ENCODE measurements at places on chromosomes 2 and 18.

DNA sequence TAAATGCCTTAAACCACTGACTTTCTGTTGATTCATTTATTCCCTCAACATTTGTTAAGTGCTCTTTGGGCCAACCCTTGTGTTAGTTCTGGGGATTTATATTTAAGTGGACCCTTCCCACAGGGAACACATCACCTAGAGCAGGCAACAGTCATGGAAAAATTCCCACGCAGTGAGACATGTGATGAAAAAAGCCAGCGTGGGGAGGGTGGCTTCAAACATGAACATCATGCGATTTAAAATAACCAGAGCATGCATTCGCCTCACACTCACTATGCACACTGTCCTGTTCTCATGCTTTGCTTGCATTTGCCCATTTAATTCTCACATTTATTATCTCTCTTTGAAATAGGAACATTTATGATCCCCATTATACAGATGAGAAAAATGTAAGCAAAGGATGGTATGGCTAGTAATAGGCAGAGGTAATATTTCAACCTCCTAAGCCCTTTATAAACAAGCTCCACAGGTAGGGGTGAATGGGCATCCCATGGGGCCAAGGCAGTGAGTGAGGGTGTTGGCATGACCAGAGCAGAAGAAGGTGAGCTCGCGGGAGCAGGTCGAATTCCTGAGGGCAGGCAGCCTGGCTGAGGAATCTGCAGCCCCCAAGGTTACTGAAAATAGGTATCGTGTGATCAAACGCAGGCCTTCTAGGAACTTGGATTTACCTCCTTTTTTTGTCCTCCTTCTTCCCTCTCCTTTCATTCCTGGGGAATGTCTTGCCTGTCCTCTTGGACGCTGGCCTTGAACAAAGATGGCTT lies 297.8 kb downstream of the MYCN start:
- H3K4me1 ChIP-seq: no peaks in the 10 kb centered on the region
- no peak for DNase-seq
- no peaks in the 10 kb centered on the region for H3K27me3 ChIP-seq
- H3K36me3 ChIP-seq: no peaks in the 10 kb centered on the region
- no peak overlapping the region for H3K27ac ChIP-seq

DNA sequence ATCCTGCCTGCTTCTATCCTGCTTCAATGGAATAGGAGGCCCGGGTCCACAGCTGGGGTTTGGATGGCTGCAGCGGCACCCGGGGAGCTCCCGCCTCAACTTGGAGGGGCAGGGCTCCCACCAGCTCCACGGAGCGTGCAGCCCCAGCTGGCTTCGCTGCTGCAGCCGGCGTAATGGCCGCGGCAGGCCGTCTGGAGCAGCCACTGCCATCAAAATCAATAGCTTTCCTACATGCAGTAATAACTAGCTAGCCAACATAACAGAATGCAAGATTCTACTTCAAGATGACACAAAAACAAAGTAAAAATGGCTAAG lies 154.2 kb upstream of the RMP24 start:
- H3K36me3 ChIP-seq: no peaks in the 10 kb centered on the region
- H3K27me3 ChIP-seq: no peaks in the 10 kb centered on the region
- no peak for DNase-seq
- H3K4me3 ChIP-seq: no peak overlapping the region

- DNase-seq: no peak
- H3K27ac ChIP-seq: no peak overlapping the region
- H3K4me3 ChIP-seq: no peak overlapping the region
- H3K4me1 ChIP-seq: peaks cover 3% of the 10 kb centered on the region
- H3K36me3 ChIP-seq: no peaks in the 10 kb centered on the region
Observed at GRCh38 chr2:10022966-10023662, 20.2 kb upstream of the KLF11 start.

- H3K36me3 ChIP-seq: no peaks in the 10 kb centered on the region
- no peaks in the 10 kb centered on the region for H3K27me3 ChIP-seq
Observed at GRCh38 chr18:49878015-49878414, 64.7 kb upstream of the ACAA2 start.

GRCh38 chr2:150303281-150303680 lies 184.2 kb downstream of the RND3 start:
- H3K36me3 ChIP-seq: no peaks in the 10 kb centered on the region
- no peaks in the 10 kb centered on the region for H3K27me3 ChIP-seq
- DNase-seq: no peak
- no peak overlapping the region for H3K27ac ChIP-seq
- no peak overlapping the region for H3K4me3 ChIP-seq
- H3K4me1 ChIP-seq: no peaks in the 10 kb centered on the region

GRCh38 chr2:117820444-117820843 lies 6.0 kb downstream of the DDX18 start:
- no peak overlapping the region for H3K27ac ChIP-seq
- H3K27me3 ChIP-seq: no peaks in the 10 kb centered on the region
- no peak for DNase-seq
- H3K4me3 ChIP-seq: no peak overlapping the region
- H3K36me3 ChIP-seq: peaks cover 75% of the 10 kb centered on the region

DNA sequence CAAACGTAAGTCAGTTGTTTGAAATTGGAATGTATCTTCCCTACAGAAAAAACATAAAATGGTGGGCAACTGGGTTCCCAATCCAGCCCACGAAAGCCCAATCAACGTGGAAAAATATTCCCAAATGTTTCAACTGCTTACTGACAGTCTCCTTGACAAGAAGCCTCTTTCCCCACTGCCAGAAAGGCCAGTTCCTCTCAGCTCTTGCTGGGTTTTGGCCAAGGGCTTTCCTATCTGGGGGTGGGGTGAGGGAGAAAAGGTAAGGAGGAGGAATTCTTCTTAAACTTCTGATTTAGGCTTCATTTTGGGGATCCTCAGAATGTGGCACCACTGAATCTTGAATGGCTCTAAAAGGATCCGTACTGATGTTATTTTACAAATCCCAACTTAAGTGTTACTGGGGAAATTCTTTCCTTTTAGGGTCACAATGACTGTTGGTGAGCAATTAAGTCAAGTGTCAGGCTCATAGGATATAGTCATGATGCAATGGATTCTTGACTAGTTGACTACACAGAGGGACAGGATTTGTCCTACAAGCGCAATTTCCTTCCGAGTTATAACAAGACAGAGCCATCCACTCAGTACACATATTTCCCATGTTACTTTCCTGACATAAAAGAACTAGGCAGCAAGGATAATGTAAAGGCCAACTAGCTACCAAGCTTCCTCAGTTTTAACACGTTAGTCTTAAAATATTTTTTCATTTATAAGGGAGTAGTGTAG lies 73.6 kb downstream of the SPRED2 start:
- H3K4me1 ChIP-seq: peaks cover 38% of the 10 kb centered on the region
- H3K36me3 ChIP-seq: no peaks in the 10 kb centered on the region
- DNase-seq: no peak
- no peaks in the 10 kb centered on the region for H3K27me3 ChIP-seq
- H3K4me3 ChIP-seq: no peak overlapping the region

DNA sequence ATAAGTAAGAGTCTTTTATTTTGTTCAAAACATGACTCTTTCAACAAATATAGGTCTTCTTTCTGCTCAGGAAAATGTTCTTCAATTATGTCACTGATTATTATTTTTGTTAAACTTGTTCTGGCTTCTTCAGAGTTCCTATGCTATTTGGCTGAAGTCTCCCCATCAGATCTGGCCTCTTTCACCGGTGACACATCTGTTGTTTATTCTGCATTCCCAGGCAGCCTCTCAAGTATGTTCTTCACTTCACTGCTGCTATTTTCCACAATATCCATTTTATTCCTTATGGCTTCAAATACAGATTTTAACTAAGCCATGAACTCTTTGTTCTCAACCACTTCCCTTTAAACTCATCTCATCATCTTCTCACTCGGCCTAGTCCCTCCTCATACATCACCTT lies 45.7 kb downstream of the HDAC4 start:
- H3K36me3 ChIP-seq: peaks cover 11% of the 10 kb centered on the region
- H3K27ac ChIP-seq: peak overlapping the region; percentile 27
- DNase-seq: no peak
- H3K4me1 ChIP-seq: no peaks in the 10 kb centered on the region
- no peaks in the 10 kb centered on the region for H3K27me3 ChIP-seq

DNA sequence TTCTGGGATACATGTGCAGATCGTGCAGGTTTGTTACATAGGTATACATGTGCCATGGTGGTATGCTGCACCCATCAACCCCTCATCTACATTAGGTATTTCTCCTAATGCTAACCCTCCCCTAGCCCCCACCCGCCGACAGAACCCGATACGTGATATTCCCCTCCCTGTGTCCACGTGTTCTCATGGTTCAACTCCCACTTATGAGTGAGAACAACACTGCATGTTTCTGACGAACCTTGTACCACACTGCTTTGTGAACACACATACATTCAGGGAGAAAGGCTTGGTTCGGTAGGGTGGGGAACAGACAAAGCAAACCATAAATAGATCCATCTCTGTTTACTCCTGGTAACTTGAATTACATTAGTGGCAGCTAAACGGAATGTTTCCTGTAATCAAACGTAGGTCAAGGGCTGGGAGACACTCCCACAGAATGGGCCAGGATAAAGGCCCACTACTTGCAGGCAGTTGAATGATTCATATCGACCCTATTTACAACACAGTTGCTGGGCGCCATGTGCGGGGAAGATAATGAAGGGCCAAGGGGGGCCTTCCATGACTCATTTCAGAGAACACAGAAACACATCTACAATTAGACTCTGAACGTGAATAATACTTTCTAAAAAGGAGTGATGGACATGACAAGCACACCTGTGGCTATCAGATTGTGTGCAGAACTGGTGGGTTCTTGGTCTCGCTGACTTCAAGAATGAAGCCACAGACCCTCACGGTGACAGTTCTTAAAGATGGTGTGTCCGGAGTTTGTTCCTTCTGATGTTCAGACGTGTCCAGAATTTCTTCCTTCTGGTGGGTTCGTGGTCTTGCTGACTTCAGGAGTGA lies 56.8 kb upstream of the KIDINS220 start:
- H3K36me3 ChIP-seq: no peaks in the 10 kb centered on the region
- no peak for DNase-seq
- no peaks in the 10 kb centered on the region for H3K27me3 ChIP-seq
- no peak overlapping the region for H3K4me3 ChIP-seq
- H3K4me1 ChIP-seq: no peaks in the 10 kb centered on the region

DNA sequence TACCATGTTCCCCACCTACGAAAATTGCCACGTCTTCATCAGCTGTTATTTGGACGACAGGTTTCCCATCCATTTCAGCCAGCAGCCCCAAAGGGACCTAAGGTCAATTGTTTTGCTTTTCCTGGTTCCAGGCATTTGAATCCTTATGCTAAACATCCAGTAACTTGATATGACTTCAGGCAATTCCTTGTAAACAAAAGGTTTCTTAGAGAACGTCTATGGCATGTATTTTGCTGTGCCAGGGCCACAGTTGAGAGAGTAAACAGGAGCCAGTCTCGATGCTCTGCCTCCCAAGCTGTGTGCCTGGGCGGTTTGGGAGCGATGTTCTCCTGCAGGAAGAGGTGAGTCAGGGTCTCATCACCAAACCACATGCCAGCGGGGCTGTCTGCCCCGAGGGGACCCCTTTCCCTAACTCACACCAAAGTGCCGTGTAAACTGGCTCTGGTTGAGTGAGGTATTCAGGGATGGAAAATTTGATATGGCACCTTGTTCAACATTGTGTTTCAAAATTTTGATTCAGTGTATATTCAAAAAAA lies 12.9 kb upstream of the MC5R start:
- H3K4me3 ChIP-seq: no peak overlapping the region
- no peaks in the 10 kb centered on the region for H3K4me1 ChIP-seq
- H3K27me3 ChIP-seq: no peaks in the 10 kb centered on the region
- DNase-seq: no peak
- no peak overlapping the region for H3K27ac ChIP-seq

DNA sequence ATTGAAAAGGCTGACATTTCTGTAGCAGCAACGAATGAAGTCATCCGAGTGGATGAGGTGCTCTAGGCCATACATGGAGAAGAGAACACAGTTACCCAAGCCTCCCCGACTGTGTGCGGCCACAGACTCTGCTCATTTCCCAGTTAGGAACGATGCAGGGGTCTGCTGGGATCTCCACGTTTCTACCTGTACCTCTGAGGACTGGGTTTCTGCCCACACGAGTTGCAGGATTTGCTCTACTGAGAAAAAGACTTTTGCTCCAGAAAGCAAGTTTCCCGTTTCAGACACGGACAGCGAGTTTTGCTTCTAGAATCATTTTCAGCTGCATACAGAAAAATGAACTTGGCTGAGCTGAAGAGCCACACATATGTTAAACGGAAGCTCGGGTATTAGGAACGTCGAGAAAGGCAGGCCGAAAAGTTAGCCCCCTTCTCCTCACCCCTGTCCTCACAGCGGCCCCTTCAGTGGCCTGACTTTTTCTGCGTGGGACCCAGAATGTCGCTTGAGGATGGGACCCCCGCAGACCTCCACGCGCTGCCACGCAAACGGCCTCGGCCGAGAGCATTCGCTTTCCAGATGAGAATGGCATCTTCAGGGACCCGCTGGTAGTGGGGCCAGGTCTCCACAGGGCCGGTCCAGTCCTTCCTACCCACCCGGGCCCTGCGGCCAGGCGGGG lies 582 bp upstream of the RAB31 start:
- no peaks in the 10 kb centered on the region for H3K27me3 ChIP-seq
- H3K27ac ChIP-seq: peak overlapping the region; percentile 86
- no peaks in the 10 kb centered on the region for H3K36me3 ChIP-seq
- peak overlapping the region; percentile 77 for H3K4me3 ChIP-seq
- peak; percentile 56 for DNase-seq

GRCh38 chr2:96939415-96939814 lies 47.0 kb downstream of the FAM178B start:
- H3K27ac ChIP-seq: no peak overlapping the region
- no peaks in the 10 kb centered on the region for H3K36me3 ChIP-seq
- H3K4me3 ChIP-seq: no peak overlapping the region
- no peaks in the 10 kb centered on the region for H3K27me3 ChIP-seq
- DNase-seq: no peak
- no peaks in the 10 kb centered on the region for H3K4me1 ChIP-seq

GRCh38 chr2:234491897-234492296 lies 5.0 kb downstream of the ARL4C start:
- peaks cover 15% of the 10 kb centered on the region for H3K4me1 ChIP-seq
- H3K36me3 ChIP-seq: no peaks in the 10 kb centered on the region
- DNase-seq: no peak
- H3K4me3 ChIP-seq: no peak overlapping the region
- no peaks in the 10 kb centered on the region for H3K27me3 ChIP-seq
- H3K27ac ChIP-seq: no peak overlapping the region

GRCh38 chr18:49243391-49243790 lies 217.1 kb downstream of the DYM start:
- no peaks in the 10 kb centered on the region for H3K4me1 ChIP-seq
- no peak overlapping the region for H3K27ac ChIP-seq
- H3K27me3 ChIP-seq: no peaks in the 10 kb centered on the region
- no peak for DNase-seq
- H3K36me3 ChIP-seq: no peaks in the 10 kb centered on the region

GRCh38 chr18:58005885-58006523 lies 38.0 kb upstream of the NEDD4L start:
- H3K4me3 ChIP-seq: no peak overlapping the region
- no peak overlapping the region for H3K27ac ChIP-seq
- H3K36me3 ChIP-seq: no peaks in the 10 kb centered on the region
- H3K4me1 ChIP-seq: no peaks in the 10 kb centered on the region
- H3K27me3 ChIP-seq: no peaks in the 10 kb centered on the region

DNA sequence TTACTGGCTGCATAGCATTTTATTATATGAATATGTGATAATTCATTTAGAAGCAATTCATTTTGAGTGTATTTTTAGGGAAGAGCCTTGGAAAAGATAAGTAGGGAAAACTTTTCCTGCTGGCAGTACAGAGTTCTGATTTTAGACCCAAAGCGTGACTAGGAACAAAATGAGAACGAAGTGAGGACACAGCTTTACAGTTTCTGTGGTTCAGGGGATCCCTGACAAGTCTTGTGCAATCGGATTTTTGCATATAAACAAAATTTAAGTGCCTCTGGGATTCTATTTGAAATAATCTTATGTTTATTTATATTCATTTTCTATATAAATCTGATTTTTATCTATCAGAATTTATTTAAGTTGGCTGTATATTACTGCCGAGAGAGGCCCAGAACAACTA lies 389.1 kb downstream of the LRRTM1 start:
- H3K4me1 ChIP-seq: no peaks in the 10 kb centered on the region
- H3K4me3 ChIP-seq: no peak overlapping the region
- no peak overlapping the region for H3K27ac ChIP-seq
- no peak for DNase-seq
- H3K36me3 ChIP-seq: no peaks in the 10 kb centered on the region

All from right atrium auricular region (tissue), 2 donors.